ENCODE measurements at places on chromosomes 6 and 20. TPM values are rescaled to one million over a fixed set of nuclear protein-coding genes. Genes with fewer than 3 reads are reported as not detected.

Gene PRND
- not detected for total RNA-seq

Gene GJA10
- not detected for total RNA-seq

Gene EPPIN
- total RNA-seq: not detected

Gene CPNE5
- total RNA-seq: not detected

Gene NUP153
- total RNA-seq: 25.9 TPM
